ENCODE measurements at places on chromosomes 11 and 22.

GRCh38 chr11:73838443-73839122 lies 38.1 kb downstream of the COA4 start:
- DNase-seq: no peak

- no peak for DNase-seq
These were observed 11.5 kb upstream of the SPI1 start for GRCh38 chr11:47389577-47390421.

DNA sequence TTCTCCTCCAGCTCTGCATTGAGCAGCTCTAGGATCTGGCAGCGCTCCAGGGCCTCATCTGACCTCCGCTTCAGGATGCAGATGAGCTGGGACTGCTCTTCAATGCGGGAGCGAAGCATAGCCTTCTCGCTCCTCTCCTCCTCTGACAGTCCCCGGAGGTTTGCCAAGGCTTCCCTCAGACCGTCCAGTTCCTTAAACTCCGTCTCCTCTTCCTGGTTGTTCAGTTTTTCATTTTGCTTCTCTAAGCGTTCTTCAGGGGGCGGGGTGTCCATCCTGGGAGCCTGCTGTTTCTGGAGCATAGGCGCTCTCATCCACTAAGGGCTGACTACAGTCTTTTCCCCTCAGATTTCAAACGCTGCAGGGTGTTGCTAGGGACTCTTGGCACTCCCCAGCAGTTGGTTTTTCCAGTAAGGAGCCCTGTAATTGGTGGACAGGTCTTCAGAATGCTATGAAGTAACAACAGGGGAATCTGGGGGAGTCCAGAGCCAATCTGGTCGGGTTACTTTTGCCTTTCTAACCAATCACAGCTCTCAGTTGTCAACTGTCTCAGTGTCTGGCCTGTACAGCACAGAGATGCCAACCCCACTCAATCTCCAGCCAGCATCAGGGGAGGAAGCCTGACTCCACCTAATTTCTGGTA lies at the start of gene CCDC89:
CCDC89 (minus strand) TSS at position 376 of the 640 bp plus-strand sequence; CDS start at position 311, 65 bp downstream.
- no peak for DNase-seq

- no peak for DNase-seq
These were observed 246.6 kb downstream of the FAM76B start for GRCh38 chr11:95542868-95543551.

All from activated CD4-positive, alpha-beta T cell treated with anti-CD3 and anti-CD28 coated beads for 4 hours (primary cell).